Left ventricle myocardium inferior (tissue), 1 donor: ENCODE measurements at places on chromosomes 1 and 21. TPM values are rescaled to one million over a fixed set of nuclear protein-coding genes. Genes with fewer than 3 reads are reported as not detected.
A peak's percentile ranks its signal among the peaks of the same experiment; 100 is the strongest.

GRCh38 chr1:158323866-158324265, 7.5 kb downstream of the CD1B start:
- H3K27me3 ChIP-seq, result no peaks in the 10 kb centered on the region
- no peaks in the 10 kb centered on the region for H3K36me3 ChIP-seq
- H3K27ac ChIP-seq, result no peak overlapping the region
- no peaks in the 10 kb centered on the region for H3K4me1 ChIP-seq
- no peak overlapping the region for H3K4me3 ChIP-seq

- DNase-seq, result no peak
- H3K4me1 ChIP-seq, result no peaks in the 10 kb centered on the region
- H3K27me3 ChIP-seq, result no peaks in the 10 kb centered on the region
- no peaks in the 10 kb centered on the region for H3K36me3 ChIP-seq
- no peak overlapping the region for H3K27ac ChIP-seq
- no peak overlapping the region for H3K4me3 ChIP-seq
These were observed 492.4 kb downstream of the COL11A1 start for GRCh38 chr1:102615896-102616295.

DNA sequence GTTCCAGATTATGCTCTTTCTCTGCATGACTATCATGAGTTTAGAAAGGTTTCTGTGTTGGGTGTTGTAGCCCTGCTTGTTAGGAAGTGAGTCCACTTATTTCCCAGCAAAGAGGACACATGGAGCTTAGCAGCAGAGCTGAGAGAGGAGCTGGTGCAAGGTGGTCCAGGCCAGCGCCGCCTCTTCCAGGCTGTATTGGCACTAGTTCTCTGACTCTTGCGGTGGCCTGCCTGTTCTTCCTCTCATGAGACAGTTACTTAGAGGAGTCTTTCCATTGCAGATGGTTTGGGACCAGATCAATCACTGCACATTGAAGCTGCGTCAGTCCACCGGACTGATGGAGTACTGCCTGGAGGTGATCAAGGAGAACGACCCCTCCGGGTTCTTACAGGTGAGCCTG, 38.0 kb downstream of the TRIM67 start:
- peaks cover 30% of the 10 kb centered on the region for H3K27me3 ChIP-seq
- no peak overlapping the region for H3K27ac ChIP-seq
- no peaks in the 10 kb centered on the region for H3K36me3 ChIP-seq

The CFAP74 gene
- not detected for total RNA-seq

DNA sequence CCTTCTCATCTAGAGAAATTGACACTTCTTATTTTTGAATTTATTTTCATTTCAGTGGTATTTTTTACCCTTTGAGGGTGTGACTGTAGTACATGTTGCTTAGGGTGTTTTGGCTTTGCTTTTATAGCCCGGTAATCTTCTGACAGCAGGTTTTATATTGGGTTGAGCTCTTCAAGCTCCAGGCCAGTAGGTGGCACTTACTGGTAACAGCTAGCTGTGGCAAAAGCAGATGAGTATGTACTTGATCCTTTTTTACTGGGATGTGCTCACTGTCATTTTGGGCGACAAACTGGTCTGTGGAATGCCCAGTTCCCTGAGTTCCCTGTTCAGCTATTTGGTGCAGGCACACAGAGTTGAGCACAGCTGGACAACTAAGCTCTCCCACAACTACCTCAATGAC, 916.2 kb upstream of the B3GALT2 start:
- no peak overlapping the region for H3K4me3 ChIP-seq
- no peaks in the 10 kb centered on the region for H3K4me1 ChIP-seq
- no peaks in the 10 kb centered on the region for H3K36me3 ChIP-seq
- no peak overlapping the region for H3K27ac ChIP-seq
- no peak for DNase-seq

The CR1 gene
- 2.0 TPM for total RNA-seq

GRCh38 chr1:207286786-207287468, 34.6 kb upstream of the CD55 start:
- DNase-seq, result no peak
- no peak overlapping the region for H3K4me3 ChIP-seq
- H3K27me3 ChIP-seq, result no peaks in the 10 kb centered on the region
- H3K4me1 ChIP-seq, result peaks cover 26% of the 10 kb centered on the region
- H3K27ac ChIP-seq, result no peak overlapping the region

The MTF2 gene
- 5.6 TPM for total RNA-seq

GRCh38 chr1:243443557-243443956, 187.7 kb downstream of the SDCCAG8 start:
- H3K27ac ChIP-seq, result peak overlapping the region; percentile 63
- no peak overlapping the region for H3K4me3 ChIP-seq
- no peaks in the 10 kb centered on the region for H3K27me3 ChIP-seq
- DNase-seq, result no peak

DNA sequence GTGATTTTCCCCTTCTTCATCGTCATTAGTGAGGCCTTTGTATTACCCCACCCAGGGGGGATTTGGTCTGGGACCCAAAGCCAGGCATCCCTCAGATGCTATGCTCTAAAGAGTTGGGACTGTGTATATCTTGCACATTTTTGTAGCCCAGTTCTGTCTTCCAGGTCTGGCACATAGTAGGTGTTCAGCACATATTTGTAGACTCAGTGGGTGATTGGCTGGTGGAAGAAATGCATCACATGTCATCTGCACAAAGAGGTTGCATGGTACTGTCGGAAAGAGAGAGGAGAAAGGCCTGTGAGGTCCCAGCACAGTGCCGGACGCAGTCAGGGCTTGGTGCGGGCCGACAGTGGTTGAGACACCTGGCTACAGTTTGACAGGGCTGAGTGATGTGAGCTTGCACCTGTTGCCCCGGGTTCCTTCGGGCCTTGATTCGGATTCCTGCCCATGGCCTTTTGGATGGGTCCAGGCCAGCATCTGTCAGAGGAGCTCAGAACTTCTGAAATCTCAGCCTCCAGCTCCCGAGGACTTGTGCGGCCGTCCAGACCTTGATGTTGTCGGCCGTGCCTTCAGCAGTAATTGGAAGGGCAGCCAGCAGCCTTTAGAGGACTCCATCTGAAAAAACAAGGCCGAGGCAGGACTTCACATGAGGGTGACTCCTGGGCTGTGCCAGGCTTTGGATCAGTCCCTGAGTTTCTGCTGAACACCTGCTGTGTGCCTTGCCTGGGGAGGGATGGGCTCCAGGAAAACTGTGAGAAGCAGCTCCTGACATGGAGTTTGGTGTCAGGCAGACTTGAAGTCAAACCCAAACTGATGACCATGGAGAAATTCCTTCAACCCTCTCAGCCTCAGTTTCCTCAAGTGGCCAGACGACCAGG, 40.9 kb upstream of the PADI1 start:
- no peak for DNase-seq
- no peak overlapping the region for H3K27ac ChIP-seq
- peaks cover 75% of the 10 kb centered on the region for H3K27me3 ChIP-seq

The CLEC20A gene
- total RNA-seq, result not detected

DNA sequence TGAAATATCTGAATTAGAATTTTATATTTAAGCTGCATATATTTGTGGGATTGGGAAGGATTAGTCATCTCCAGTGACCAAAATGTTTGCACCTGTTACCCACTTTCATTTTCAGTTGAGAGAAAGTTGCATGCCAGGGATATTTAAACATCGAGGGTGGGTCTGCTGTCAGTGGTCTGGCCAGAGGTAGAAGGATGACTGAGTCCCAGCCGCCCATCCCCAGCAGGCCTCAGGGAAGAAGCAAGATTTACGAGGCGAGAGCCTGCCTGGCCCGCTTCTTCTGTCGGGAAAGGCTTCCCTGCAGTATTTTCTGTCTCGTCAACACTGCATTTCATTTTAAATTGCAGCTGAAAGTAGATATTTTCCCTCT, 1.4 kb upstream of the MAN1C1 start:
- no peaks in the 10 kb centered on the region for H3K36me3 ChIP-seq
- no peaks in the 10 kb centered on the region for H3K27me3 ChIP-seq
- peak overlapping the region; percentile 86 for H3K27ac ChIP-seq

DNA sequence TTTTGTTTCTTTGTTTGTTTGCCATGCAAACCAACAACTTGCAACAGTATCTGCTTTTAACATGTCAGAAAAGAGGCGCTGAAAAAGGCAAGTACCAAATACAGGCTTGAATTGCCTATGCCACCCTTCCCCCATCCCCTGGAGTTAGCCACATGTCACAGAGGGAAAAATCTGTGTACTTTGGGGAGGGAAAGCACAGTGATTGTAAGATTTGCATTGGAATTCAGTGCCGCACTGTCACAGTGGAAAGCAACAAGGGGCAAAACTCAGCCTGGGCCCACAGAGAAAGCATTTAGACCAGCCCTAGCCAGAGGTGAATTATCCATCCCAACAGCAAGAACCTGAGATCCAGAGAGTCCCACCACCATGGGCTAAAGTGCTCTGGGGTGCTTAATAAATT, 52.4 kb upstream of the ACADM start:
- H3K27ac ChIP-seq, result no peak overlapping the region
- no peaks in the 10 kb centered on the region for H3K36me3 ChIP-seq
- no peaks in the 10 kb centered on the region for H3K4me1 ChIP-seq
- no peak overlapping the region for H3K4me3 ChIP-seq

The KRTAP20-3 gene
- total RNA-seq, result not detected

DNA sequence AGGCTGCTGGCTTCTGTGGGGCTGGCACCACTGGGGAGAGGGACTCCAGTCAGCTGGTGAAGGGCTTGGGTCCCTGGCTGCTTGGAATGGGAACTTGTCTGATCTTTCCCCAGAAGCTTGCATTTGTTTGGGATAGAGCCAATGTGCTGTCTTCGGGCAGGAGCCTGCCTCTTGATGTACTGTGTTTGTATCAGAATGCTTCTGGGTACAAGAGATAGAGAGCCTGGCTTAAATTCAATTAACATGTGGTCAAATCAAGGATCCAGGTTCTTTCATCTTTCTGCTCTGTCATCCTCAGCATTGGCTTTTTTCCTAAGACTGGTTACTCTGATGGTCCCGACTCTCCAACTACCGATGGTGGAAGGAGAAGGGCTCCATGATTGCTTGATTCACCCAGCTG, 16.0 kb upstream of the PROK1 start:
- no peak overlapping the region for H3K27ac ChIP-seq
- peaks cover 21% of the 10 kb centered on the region for H3K4me1 ChIP-seq
- no peaks in the 10 kb centered on the region for H3K27me3 ChIP-seq

The ERG gene
- 17.3 TPM for total RNA-seq

DNA sequence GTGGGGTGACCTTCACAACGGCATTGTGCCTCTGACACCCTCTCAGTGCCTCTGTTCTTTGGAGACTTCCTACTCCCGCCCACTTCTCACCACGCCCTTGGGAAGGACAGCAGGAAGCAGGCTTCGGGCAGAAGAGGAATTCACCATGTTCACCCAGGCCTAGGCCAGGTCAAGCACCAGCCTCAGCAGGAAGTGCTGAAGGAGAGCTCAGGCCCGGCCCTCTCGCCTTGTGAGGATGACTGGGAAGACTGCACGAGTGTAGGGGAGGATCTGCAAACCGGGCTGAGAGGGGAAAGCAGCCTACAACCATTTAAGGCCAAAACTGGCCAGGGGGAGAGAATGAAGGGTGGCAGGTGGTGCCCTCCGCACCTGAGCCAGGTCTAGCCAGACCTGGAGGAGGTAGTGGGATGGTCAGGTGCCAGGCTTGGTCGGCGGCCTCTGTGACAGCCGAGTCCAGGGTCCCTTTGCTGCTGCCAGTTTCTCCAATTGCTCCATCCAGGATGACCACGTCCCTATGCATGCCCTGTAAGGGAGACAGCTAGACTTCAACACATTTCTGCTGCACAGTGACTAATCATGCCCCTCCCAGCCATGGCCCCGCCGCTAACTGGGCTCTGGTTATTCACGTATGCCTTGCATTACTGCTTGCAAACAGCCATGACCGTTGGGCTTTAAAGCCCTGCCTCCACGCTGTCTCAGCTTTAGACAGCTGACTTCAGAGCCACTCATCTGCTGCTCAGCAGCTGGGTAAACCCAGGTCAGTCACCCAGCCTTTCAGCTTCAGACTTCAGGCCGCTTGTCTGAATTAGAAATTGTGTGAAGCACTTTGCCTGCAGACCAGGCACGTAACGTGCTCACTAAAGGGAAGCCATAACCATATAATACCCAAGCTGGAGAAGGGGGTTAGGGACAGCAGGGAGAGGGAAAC, 8.9 kb downstream of the MRTO4 start:
- peaks cover 6% of the 10 kb centered on the region for H3K4me1 ChIP-seq
- no peak for DNase-seq
- H3K36me3 ChIP-seq, result peaks cover 46% of the 10 kb centered on the region
- no peaks in the 10 kb centered on the region for H3K27me3 ChIP-seq
- H3K4me3 ChIP-seq, result no peak overlapping the region
- H3K27ac ChIP-seq, result no peak overlapping the region

The MECR gene
- 30.8 TPM for total RNA-seq

GRCh38 chr1:10864776-10865175, 68.3 kb upstream of the CASZ1 start:
- peaks cover 53% of the 10 kb centered on the region for H3K4me1 ChIP-seq
- H3K27me3 ChIP-seq, result peaks cover 89% of the 10 kb centered on the region
- DNase-seq, result no peak
- no peaks in the 10 kb centered on the region for H3K36me3 ChIP-seq
- H3K27ac ChIP-seq, result no peak overlapping the region
- H3K4me3 ChIP-seq, result no peak overlapping the region

The PRAMEF5 gene
- not detected for total RNA-seq

The UBE2U gene
- total RNA-seq, result 0.85 TPM

The FAM43B gene
- 1.9 TPM for total RNA-seq

The ALX3 gene
- total RNA-seq, result not detected

DNA sequence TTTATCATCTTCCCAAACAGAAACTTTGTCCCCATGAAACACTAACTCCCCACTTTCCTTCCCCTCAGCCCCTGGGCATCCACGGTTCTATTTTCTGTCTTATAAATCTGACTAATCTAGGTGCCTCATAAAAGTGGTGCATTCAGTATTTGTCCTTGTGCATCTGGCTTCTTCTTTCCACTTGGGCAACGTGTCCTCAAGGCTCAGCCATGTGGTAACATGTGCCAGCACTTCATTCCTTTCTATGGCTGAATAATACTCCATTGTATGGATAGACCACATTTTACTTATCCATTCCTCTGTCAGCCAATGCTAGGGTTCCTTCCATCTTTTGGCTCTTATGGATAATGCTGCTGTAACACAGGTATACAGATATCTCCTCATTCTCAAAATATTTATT, 305.0 kb upstream of the RUNX1 start:
- H3K36me3 ChIP-seq, result no peaks in the 10 kb centered on the region
- H3K27ac ChIP-seq, result no peak overlapping the region
- H3K4me3 ChIP-seq, result no peak overlapping the region
- no peaks in the 10 kb centered on the region for H3K4me1 ChIP-seq
- DNase-seq, result no peak

DNA sequence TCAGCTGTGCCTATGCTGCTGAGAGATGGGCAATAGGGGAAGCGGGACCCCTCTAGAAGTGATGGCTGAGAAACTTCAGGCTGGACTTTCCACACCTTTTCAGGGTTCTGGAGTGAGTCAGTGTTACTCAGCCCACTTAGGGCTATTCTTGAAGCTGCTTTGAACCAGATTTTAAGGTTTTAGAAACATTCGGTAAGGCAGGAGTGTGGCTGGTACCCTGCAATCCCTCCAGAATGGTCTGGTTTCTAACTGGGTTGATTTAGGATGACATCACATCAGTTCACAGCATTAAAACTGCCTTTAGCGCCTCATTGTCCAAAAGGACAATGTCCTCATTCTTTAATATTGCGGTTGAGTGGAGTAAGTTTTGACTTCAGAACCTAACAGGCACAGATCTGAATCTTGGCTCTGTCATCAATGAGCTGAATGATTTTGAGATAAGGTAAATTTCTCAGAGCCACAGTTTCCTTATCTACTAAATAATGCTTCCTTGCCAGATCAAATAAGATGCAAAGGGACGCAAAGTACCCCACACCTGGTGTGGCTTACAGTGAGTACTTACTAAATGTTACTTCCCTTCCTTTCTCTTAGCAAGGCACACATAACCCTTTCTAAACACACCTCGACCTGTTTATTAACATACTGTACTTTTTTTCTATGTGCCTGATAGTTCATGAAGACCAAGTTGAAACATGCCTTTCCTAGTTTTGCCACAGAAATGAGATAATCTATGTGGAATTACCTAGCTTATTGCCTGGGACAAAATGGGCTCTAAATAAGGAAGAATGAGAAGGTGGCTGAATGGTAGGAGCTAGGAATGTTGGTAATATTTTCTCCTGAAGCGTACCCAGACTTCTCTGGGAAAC, 209.8 kb downstream of the ROR1 start:
- DNase-seq, result no peak
- H3K4me3 ChIP-seq, result no peak overlapping the region
